Cortex of kidney (tissue), 1 donor: ENCODE measurements at places on chromosomes 3 and 15.

GRCh38 chr3:31789429-31789828, 191.6 kb downstream of the OSBPL10 start:
- no peak for DNase-seq

GRCh38 chr3:49966233-49966942, 26.4 kb downstream of the RBM6 start:
- no peak for DNase-seq

- DNase-seq: no peak
Observed at GRCh38 chr3:178086144-178086825, 450.0 kb upstream of the KCNMB2 start.

DNA sequence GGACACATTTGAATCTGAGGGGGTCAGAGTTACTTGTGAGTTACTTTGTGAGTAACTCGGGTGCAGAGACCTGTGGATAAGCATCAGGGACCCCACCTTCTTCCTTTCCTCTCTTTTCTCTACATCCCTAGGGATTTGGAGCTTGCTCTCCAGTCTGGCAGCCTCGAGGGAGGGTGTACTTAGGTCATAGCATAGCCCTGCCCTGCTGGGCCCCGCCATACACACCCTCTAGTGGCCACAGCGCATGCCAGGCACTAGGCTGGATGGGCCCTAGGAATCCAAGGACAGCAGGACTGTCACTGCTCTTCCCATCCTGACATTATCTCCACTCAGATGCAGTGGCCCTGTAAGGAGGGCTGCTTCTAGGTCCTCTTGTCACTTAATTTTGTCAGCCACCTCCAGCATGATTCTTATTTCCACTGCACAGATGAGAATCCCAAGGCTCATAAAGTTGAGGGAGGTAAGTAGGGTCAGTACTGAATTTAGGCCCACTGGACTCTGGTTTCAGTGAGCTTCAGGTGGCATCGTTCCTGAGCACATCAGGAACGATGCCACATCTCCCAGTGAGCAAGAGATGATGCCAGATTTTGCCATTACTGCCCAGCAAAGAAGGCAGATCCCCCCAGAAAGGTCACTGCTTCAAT, 3.6 kb upstream of the SMAD6 start:
- no peak for DNase-seq

GRCh38 chr3:26375843-26376530, 246.6 kb upstream of the LRRC3B start:
- DNase-seq: no peak

GRCh38 chr3:126973814-126974213, 9.1 kb upstream of the PLXNA1 start:
- no peak for DNase-seq

- DNase-seq: no peak
Observed at GRCh38 chr3:123283074-123283473, 81.3 kb downstream of the SEC22A start.

- DNase-seq: no peak
Observed at GRCh38 chr3:172542999-172543398, 19.8 kb upstream of the TNFSF10 start.

GRCh38 chr3:61847784-61848462, 286.6 kb downstream of the PTPRG start:
- DNase-seq: no peak

DNA sequence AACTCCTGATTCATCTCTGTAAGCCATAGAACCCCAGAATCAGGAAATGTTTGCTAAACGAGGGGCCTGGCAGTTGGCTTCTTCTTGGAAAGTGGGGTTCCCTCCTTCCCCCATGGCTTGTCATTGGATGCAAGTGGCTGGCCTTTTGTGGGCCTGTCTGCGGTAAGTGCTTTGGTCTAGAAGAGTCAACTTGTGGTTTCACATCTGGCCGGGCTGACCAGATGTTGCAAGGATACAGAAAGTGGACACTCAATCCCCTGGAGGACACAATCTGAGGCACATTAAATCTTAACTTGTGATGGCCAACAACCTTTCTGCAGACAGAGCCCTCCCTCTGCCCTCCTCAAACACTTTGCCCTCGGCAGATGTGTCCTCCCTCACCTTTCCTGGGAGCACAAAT, 1.1 kb downstream of the FAH start:
- no peak for DNase-seq

DNA sequence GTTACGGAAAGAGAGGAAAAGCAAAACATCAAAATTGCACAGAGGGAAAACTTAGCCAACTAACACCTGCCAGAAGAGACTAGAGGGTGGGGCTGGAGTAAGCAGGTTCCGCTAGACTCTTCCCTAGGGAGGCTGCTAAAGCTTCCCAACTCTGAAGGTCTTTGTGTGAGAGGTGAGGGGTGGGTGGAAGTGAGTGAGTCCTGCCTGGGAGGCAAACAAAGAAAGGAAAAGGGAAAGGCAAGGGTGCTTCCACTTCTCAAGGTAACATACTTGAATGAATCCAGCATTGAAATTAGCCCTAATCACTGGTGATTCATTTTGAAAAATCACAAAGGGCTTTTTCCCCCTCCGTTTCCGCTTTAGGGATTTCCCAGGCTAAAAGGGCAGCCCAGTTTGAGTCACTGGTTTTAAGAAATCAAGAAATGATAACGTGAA, 220.5 kb upstream of the ADAMTS9 start:
- DNase-seq: no peak

DNA sequence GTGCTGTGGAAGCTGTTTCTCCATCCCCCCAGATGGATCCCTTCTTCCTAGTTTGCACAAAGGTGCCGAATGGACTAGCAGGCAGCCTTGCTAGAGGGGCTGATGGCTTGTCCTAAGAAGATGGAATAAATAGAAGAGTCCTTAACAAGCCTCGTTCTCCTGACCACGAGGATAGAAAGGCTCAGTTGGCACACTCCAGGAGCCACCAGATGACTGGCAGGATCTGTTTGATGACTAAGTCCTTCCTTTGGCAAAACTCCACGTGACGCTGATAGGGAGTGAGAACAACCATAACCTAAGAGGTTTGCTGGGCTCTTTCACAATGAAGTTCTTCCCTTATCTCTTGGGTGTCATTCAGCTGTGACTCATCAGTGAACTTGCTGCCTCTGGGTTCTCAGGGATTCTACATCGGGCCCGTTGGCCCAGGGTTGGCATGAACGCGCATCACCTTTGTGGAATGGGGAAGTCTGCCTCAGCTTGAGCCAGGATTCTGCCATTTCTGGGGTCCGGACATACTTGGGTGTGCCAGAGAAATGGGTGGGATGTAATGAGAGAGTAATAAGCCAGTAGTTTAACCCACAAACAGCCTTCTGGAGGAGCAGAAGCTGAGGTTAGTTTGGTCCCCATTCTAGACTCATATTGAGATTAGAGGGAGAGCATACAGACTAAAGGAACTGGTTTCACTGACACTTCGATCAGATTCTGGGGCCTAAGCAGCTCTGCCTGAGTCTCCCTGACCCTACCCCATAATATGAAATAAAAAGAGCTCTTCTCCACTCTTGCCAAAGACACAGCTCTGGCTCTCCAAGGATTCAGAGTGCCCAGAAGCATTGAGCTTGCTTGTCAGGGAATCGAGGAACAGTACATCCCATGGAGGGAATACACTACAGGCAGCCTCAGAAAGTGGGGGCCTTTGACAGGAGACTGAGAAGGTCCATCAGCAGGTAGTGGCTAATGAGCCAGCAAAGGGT, 2.0 kb upstream of the MELTF start:
- DNase-seq: no peak

- no peak for DNase-seq
Observed at GRCh38 chr15:80497221-80497620, 93.0 kb downstream of the ARNT2 start.

GRCh38 chr3:160403028-160403545, 3.6 kb downstream of the SMC4 start:
- no peak for DNase-seq

GRCh38 chr15:31468911-31469785, 142.5 kb downstream of the KLF13 start:
- DNase-seq: no peak

GRCh38 chr15:72192416-72192815, 5.2 kb downstream of the GRAMD2A start:
- no peak for DNase-seq

- no peak for DNase-seq
Observed at GRCh38 chr3:141250342-141250741, 18.7 kb downstream of the PXYLP1 start.

DNA sequence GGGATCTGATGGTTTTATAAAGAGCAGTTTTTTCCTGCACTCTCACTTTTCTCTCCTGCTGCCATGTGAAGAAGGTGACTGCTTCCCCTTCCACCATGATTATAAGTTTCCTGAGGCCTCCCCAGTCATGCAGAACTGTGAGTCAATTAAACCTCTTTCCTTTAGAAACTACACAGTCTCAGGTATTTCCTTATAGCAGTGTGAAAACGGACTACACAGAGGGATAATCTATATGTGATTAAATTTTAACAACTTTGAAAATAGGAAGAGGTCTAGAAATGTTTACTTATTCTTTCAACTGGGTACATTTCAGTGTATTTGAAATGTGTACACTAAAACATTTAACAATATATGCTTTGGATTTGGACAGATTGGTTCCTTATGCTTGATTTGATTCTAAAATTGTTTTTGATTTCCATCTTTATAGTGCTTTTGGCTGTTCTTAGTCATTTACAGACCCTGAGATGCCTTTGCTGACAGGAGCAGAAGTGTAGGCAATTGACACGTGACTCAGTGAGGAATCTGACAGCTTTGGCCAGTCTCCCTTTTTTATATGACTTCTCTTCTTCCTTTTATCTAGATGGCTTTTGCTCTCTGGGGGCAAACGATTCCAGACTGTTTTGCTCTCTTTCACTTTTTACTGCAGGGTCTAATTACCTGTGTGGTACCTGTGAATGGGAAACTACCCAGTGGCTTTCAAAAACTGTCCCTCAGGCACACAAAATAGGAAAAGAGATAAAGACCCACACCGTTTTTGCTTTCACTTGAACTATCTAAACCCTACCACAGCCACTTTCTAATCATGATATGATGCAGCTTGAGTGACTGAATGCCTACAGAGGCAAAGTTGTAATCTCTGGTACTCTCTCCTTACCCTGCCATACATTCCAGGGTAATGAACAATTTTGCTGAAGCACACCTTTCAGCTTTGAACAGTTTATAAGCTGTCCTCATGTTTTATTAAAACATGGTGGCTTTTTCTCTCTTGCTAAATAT, 422.6 kb downstream of the ROBO1 start:
- DNase-seq: no peak

- DNase-seq: no peak
Observed at GRCh38 chr15:63481105-63481810, 23.1 kb upstream of the USP3 start.

DNA sequence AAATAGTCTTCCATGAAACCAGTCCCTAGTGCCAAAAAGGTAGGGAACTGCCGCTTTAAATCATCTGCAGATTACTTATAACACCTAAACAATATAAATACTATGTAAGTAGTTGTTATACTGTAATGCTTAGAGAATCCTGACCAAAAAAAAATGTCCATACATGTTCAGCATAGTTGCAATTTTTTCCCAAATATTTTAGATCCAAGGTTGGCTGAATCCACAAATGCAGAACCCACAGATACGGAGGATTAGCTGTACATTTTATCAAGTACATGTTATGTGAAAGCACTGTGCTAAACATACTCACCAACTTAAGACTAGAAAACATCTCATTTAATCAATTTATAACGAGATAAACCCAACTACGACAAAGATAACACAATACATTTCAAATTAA, 9.3 kb downstream of the MSL2 start:
- no peak for DNase-seq

DNA sequence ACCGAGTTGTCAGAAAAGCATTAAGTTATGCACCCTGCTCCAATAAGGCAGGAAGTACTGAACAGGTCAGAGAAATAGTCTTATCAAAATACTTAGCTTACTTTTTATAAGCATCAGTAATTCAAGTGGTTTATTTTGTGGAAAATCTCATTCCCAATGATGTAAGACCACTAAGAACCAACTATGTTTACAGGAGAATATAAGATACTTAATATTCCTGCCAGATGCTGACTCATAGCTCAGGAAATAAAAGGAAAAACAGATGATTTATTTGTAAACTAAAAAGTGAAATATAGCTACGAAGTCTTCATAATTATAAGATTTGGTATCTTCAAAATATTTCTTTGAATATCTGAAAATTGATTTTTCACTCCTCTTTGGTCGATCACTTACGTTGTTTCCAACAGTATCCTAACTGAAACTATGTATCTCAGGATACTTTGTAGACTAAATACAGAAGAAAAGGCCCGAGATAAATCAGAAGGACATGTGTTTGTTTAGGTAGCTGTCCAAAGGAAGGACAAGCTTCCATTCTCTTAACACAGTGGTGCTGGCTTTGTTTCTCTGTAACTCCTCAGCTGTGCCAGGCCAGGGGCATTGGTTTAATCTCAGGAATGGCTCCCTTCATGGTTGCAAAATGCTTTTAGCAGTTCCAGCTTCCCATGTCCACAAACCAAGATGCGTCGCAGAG, 295.8 kb downstream of the GBE1 start:
- no peak for DNase-seq

GRCh38 chr15:74657846-74658245, 38.0 kb downstream of the EDC3 start:
- DNase-seq: no peak

DNA sequence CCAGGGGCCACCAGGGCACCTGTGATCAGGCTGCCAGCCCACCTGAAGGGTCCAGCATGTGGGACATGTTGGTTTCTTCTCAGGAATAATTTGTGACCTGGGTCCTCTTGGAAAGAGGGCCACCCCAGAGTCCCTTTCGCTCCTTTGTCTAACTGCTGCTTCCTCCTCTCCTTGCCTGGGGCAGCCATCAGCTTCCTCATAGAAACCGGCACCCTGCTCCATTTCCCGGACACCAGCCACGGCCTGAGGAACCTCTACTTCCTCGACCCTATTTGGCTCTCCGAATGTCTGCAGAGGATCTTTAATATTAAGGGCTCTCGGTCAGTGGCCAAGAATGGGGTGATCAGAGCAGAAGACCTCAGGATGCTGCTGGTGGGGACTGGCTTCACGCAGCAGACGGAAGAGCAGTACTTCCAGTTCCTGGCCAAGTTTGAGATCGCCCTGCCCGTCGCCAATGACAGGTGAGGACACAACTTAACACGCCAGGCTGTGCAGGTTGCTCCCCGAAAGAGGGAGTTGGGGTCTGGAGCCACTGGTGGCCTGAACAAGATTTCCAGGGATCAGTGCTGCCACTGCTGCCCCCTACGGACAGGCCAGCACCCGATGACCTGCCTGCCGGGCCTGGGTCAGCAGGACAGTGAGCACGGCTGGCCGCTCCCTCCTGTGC, 109.7 kb downstream of the LRRK1 start:
- no peak for DNase-seq

DNA sequence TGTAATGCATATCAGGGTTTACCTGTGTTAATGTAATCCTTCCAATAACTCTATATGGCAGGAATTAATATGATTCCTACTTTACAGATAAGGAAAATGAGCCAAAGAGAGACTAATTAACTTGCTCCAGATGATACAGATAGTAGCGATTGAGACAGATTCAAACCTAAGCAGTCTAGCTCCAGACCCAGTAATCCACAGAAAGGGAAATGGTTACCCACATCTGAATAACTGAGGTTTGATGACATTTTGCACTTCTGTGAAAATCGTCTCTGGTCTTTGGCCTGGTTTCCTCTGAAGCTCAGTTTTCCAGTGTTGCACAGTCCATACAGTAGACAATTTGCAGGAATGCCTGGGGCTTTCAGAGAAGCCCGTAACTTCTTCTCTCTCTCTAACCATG, 177.1 kb upstream of the UMPS start:
- DNase-seq: no peak
